ENCODE measurements at places on chromosomes 6 and 20. TPM values are rescaled to one million over a fixed set of nuclear protein-coding genes. Genes with fewer than 3 reads are reported as not detected.

OSTM1 gene
- total RNA-seq = 16.5 TPM

GLP1R gene
- 9.7 TPM for total RNA-seq

BCAS4 gene
- 1.5 TPM for total RNA-seq

SLC17A1 gene
- not detected for total RNA-seq

RBM24 gene
- 0.09 TPM for total RNA-seq

FAM217A gene
- not detected for total RNA-seq

FBXO9 gene
- total RNA-seq = 38.0 TPM

GRCh38 chr6:38968702-38969149, 79.9 kb upstream of the GLP1R start:
- no peaks in the 10 kb centered on the region for H3K36me3 ChIP-seq
- no peaks in the 10 kb centered on the region for H3K27me3 ChIP-seq
- no peaks in the 10 kb centered on the region for H3K4me1 ChIP-seq
- H3K4me3 ChIP-seq = no peak overlapping the region
- no peak for DNase-seq
- H3K27ac ChIP-seq = no peak overlapping the region

DNA sequence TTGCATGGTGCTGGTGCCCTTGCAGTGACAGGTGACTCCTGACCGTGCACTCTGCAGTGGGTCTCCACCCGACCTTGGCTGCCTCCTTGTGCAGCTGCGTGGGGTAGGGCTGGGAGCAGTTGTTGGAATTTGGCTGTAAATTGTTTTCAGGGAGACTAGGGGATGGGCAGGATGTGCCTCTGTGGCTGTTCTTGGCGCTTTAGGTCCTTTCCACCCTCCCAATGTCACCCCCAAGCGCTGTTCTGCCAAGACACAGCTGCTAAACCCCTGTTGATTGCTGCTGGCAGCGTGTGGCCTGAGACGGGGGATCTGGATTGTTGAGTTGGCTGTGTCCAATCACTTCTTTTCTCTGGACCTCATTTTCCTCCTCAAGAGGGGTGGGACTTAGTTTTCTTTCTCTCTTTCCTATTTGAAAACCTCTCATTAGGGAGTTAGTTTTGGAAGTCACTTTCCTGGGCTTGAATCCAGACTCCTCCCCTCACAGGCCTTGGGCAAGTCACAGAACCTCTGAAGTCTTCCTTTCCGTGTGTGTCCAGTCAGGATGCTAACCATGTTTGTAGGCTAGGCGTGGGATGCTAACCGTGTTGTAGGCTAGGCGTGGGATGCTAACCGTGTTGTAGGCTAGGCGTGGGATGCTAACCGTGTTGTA, 8.5 kb downstream of the IGF2R start:
- no peaks in the 10 kb centered on the region for H3K36me3 ChIP-seq
- peaks cover 53% of the 10 kb centered on the region for H3K4me1 ChIP-seq
- peak overlapping the region; percentile 22 for H3K27ac ChIP-seq
- no peaks in the 10 kb centered on the region for H3K27me3 ChIP-seq
- peak; percentile 61 for DNase-seq

GRCh38 chr6:9503111-9503761, 911.6 kb downstream of the TFAP2A start:
- H3K4me1 ChIP-seq = no peaks in the 10 kb centered on the region
- no peaks in the 10 kb centered on the region for H3K36me3 ChIP-seq
- DNase-seq = no peak
- H3K4me3 ChIP-seq = no peak overlapping the region

- H3K4me1 ChIP-seq = no peaks in the 10 kb centered on the region
- no peak for DNase-seq
- no peak overlapping the region for H3K27ac ChIP-seq
- H3K4me3 ChIP-seq = no peak overlapping the region
- no peaks in the 10 kb centered on the region for H3K27me3 ChIP-seq
Observed at GRCh38 chr6:20939161-20939775, 405.0 kb downstream of the CDKAL1 start.

- H3K4me3 ChIP-seq = no peak overlapping the region
- no peaks in the 10 kb centered on the region for H3K27me3 ChIP-seq
- no peak for DNase-seq
- no peak overlapping the region for H3K27ac ChIP-seq
- no peaks in the 10 kb centered on the region for H3K4me1 ChIP-seq
Observed at GRCh38 chr6:100099189-100100074, 105.4 kb upstream of the MCHR2 start.

- no peak overlapping the region for H3K4me3 ChIP-seq
- H3K36me3 ChIP-seq = no peaks in the 10 kb centered on the region
- H3K4me1 ChIP-seq = no peaks in the 10 kb centered on the region
- DNase-seq = no peak
- H3K27ac ChIP-seq = no peak overlapping the region
Observed at GRCh38 chr20:33010133-33010504, 2.6 kb downstream of the BPIFB2 start.

DNA sequence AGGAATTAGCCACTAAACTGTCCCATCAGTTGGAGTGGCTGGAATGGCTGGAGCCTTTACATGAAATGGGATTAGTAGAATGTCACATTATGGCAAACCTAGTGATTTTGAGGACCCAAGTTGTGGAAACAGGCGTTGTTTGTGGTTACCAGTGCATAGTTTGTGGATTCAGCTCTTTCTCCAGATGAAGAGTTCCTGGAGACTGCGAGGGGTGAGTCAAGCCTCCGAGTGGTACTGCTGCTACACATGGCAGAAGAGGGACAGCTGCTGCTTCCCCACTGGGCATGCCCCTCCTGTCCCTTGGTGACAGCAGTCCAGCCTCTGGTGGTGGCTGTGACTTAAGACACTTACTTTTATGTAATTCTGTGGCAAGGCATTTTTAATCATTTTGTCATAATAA, 94.2 kb upstream of the SCP2D1 start:
- H3K27me3 ChIP-seq = no peaks in the 10 kb centered on the region
- H3K27ac ChIP-seq = no peak overlapping the region
- H3K36me3 ChIP-seq = no peaks in the 10 kb centered on the region
- no peaks in the 10 kb centered on the region for H3K4me1 ChIP-seq

DNA sequence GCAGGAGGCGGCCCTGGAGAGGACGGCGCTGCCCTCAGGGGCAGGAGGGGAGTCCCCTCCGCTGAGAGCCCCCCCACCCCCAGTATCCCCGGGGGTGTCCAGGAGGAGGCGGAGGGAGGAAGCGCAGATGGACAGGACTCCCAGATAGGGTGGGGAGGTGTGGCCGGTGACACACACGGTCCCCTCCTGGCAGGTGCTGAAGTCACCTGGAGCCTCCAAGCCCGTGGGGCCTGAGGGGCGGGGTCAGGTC, 1.4 kb downstream of the STMN3 start:
- no peak overlapping the region for H3K27ac ChIP-seq
- no peaks in the 10 kb centered on the region for H3K36me3 ChIP-seq
- H3K4me3 ChIP-seq = peak overlapping the region; percentile 48

DNA sequence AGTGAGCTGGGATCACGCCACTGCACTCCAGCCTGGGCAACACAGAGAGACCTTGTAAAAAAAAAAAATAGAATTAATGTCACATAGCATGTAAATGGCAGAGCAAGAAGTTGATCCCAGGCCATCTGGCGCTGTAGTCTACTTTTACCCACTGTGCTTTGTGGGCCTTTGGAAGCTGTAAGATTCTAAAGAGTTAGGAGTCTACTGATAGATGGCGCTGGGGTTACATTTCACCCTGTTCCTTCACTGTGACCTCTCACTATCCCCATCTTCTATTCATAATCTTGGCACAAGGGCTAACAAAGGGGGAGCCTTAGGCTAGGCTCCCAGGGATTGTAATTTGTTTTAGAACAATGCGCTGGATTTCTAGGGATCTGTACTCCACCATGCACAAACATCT, 24.4 kb downstream of the SIRPD start:
- H3K27ac ChIP-seq = no peak overlapping the region
- H3K27me3 ChIP-seq = peaks cover under 1% of the 10 kb centered on the region
- H3K36me3 ChIP-seq = no peaks in the 10 kb centered on the region
- H3K4me1 ChIP-seq = no peaks in the 10 kb centered on the region
- DNase-seq = no peak

DNA sequence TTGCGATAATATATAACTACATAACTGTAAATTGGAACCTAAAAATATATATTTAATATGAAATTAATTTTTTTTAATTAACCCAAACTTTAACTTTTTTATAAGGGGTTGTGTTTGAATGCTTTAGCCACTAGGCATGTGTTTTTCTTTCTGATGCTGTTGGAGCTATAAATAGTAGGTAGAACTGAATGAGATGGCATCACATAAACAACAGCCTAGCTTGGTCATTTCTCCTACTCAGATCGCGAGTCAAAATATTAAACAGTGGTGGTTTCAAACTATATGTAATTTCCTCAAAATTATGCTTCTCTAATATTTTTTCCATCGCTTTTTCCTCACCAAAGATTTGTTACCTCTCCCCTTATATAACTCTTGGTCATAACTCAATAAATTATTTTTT, 243.2 kb downstream of the ARID1B start:
- no peaks in the 10 kb centered on the region for H3K27me3 ChIP-seq
- H3K36me3 ChIP-seq = no peaks in the 10 kb centered on the region
- H3K27ac ChIP-seq = no peak overlapping the region
- peaks cover 15% of the 10 kb centered on the region for H3K4me1 ChIP-seq

DNA sequence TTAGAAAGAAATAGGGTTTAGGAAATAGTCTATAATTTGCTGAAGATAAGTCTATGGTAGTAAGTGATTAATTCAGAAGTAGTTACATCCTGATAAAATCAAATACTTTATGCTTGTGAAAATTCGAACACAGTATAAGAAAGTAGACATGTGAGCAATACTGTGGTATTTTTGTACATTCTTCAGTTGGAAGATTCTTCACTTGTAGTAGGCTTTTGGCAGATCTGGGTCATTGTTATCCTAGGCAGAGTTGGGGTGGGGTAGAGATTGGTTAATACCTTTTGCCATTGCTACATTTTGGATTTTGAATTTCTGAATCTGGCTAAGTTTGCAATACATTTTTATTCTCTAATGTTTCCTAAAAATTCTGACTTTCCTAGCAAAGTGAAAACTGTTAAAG, 197.5 kb downstream of the BCKDHB start:
- H3K4me1 ChIP-seq = no peaks in the 10 kb centered on the region
- no peaks in the 10 kb centered on the region for H3K27me3 ChIP-seq
- H3K36me3 ChIP-seq = no peaks in the 10 kb centered on the region
- H3K4me3 ChIP-seq = no peak overlapping the region

DNA sequence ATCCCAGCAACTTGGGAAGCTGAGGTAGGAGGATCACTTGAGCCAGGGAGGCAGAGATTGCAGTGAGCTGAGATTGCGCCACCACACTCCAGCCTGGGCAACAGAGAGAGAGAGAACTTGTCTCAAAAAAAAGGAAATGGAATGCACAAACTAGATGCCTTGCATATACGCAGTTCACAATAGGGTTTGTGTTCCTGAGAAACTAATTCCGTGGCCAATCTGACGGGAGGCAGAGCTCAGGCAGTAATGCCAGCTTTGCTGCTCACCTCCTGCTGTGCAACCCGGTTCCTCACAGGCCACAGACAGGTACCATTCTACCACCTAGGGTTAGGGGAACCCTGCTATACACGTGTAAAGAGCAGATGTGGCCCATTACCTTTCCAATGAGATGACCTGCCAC, 1.4 kb downstream of the CDK5RAP1 start:
- DNase-seq = no peak
- no peaks in the 10 kb centered on the region for H3K27me3 ChIP-seq
- H3K36me3 ChIP-seq = no peaks in the 10 kb centered on the region
- H3K4me3 ChIP-seq = no peak overlapping the region
- no peak overlapping the region for H3K27ac ChIP-seq

DNA sequence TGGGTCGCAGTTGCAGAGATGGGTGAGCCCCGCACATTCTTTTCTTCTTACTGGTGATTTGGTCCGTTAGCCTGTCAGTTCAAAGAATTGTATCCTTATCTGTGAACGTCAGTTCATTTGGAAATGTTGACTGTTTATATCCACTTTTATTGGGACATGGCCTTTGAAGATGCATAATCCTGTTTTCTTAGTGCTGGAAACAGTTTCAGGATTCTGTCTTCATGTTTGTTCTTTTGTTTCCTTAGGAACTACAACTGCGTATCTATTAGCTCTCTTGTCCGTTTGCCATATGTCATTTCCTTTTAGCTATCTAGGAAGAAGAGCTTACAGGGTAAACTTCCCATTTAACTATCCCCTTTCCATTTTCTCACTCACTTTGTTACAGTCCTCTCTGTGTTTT, 35.0 kb upstream of the TULP1 start:
- H3K36me3 ChIP-seq = no peaks in the 10 kb centered on the region
- H3K4me3 ChIP-seq = no peak overlapping the region
- no peak for DNase-seq
- no peaks in the 10 kb centered on the region for H3K27me3 ChIP-seq
- H3K4me1 ChIP-seq = no peaks in the 10 kb centered on the region
- H3K27ac ChIP-seq = no peak overlapping the region

DNA sequence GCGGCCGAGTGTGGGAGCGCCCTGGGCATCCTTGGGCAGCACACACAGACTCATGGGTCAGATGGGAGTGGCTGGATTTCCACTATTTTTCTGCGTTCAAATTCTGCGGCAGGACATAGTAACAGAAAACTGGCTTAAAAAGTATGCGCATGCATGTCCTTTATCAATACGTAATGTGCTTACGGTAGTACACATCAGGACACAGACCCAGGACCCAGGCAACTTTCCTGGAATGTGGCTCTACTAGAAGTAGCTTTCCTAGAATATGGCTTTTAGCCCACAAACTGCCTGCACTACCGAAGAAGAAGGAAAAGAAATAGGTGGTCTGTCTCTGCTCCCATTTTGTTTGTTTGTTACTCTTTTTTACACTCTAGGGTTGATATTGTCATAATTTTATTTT, 43.4 kb upstream of the SHLD1 start:
- H3K27me3 ChIP-seq = no peaks in the 10 kb centered on the region
- H3K4me3 ChIP-seq = no peak overlapping the region
- H3K27ac ChIP-seq = no peak overlapping the region
- no peaks in the 10 kb centered on the region for H3K36me3 ChIP-seq

Data from pancreas (tissue), 10 donors.